ENCODE measurements at places on chromosomes 11 and 22. TPM values are rescaled to one million over a fixed set of nuclear protein-coding genes. Genes with fewer than 3 reads are reported as not detected.

Gene A4GALT
- 5.8 TPM for total RNA-seq

Gene C11orf87
- not detected for total RNA-seq

Gene PRG3
- not detected for total RNA-seq

Gene TRIM22
- total RNA-seq = 15.8 TPM

Gene BCO2
- total RNA-seq = 3.1 TPM

Gene LAYN
- 0.46 TPM for total RNA-seq

Gene OSBP2
- 3.0 TPM for total RNA-seq

Gene PAFAH1B2
- 25.8 TPM for total RNA-seq

Gene SERPIND1
- total RNA-seq = 0.22 TPM

Gene ROBO3
- 1.7 TPM for total RNA-seq

Gene ARHGEF12
- total RNA-seq = 52.9 TPM

Gene DRD2
- not detected for total RNA-seq

Gene APOBEC3C
- total RNA-seq = 0.58 TPM

Gene CASP4
- total RNA-seq = 17.2 TPM

Gene DGKZ
- total RNA-seq = 155 TPM

Gene MYBPC3
- not detected for total RNA-seq
